Cardiac muscle cell (in vitro differentiated cells and primary cell): ENCODE measurements at places on chromosomes 13 and 19.

DNA sequence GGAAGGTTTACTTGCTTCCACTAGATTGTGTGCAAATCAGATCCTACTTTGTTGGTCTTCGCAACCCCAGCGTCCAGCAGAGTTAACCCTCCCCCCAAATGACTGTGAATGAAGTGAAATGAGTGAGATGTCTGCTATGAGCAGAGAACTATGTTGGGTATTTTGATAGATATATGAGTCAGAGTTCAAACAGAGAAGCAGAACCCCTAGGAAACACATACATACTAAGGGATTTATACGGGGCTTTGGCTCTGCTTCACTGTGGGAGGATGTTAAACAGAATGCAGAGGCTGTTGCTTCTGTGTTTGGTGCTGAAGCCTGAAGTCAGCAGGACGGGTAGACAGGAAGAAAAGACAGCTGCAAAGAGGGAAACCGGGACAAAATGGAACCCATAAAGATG, 197.0 kb downstream of the MZT1 start:
- no peak for DNase-seq

DNA sequence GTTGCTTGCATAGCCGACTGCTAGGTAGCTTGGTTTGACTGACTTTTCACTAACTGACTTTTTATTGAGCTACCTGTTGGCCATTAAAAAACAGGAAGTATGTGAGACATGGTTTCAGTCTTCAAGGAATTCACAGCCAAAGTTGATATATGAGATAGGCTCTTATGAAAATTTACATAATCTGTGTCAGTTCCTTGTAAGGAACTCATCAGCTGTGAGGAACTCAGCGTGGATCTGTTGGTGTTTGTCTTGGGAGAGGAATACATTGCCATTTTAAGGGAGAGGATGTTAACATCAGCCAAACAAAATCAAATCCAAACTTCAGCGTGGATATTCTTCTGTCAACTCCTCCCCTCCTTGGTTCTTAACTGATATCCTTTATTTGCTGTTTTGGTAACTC, 2.0 kb downstream of the RNF113B start:
- DNase-seq, result no peak

DNA sequence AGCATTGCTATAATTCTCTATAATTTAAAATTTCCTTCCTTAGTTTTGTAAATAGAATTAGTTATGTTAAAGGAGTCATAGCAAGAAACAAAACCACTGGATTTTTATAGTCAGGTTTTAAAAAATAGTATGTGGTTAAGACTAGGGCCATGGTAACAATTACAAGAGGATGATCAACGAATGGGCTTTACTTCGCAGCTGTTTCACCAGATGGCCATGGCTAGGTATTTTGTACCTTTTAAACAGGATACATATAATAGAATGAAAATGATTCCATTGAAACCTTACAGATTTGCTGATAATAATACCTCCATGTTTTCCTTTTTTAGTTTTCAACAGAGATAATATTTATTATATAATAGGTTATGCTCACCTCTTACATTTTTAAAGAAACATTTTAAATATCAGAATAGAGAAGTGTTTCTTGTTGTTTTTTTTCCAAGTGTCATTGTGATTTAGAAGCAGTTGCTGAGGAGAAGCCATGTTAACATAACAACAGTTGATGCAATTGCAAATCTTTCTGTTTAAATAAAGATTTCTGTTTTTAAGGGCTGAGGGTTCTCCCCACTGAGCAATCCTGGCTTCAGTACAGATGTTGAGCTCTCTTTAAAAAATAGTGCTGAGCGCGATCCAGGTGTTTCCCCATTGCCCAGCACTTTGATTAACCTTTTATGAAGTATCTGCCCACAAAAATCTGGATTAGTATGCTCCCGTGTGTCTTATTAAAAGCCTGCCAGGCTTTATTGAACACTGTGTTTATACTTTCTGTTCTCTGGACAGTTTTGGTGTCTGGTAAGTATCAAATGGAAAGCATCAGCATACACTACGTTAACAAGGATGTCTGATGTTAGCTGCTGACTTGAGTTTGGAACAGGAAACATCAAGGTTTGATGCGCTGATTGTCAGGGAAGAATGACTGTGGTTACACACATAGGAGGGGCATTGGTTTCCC, 205.3 kb downstream of the HS6ST3 start:
- DNase-seq, result peak; percentile 5

GRCh38 chr19:49481020-49481683, 6.3 kb upstream of the RPL13A start:
- DNase-seq, result no peak

DNA sequence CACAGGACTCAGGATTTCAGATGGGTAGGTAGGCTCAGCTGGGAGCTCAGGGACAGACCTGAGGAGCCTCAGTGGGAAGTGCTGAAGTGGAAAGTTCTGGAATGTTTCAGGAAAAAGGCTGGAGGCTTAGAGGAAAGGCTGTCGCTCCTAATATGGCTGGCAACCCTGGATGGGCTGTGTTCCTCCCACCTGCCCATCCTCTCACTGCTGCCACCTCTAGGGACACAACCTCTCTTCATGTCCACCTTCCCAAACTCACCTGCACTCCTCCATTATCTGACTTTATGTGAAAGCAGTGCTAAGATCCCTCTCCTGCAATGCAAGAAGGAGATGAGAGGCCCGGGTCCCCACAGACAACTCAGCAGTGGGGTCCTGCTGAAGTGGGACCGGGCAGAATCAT, 5.8 kb upstream of the CEACAM21 start:
- no peak for DNase-seq

GRCh38 chr19:501646-502045, 5.4 kb downstream of the MADCAM1 start:
- DNase-seq, result no peak

DNA sequence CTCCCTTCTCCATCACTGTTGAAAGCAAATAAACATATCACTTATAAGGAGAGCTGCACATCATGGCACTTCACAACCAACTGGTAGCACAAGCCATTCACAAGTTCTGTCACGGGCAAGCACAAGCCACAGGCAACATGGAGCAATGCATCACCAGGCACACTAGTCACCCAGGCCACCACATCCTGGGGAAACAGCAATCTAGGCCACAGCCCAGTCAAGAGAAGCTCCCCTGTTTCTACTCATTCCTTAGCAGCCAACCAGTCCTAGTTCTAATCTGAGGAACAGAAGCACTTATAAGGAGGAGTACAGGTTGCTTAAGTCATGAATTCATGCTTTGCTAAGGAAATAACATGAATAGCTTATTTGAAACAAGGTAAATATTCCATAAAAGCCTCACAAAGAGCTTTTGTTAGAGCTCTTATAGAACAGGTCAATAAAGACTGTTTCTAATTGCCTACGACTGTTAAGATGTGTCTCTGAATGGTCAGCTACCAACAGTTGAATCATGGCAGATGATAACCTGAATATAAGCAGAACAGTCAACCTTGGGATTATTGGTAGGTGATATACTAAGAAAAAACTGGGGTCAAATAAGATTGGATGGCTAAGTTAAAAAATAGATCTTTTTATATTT, 169.0 kb downstream of the TBC1D4 start:
- DNase-seq, result no peak

DNA sequence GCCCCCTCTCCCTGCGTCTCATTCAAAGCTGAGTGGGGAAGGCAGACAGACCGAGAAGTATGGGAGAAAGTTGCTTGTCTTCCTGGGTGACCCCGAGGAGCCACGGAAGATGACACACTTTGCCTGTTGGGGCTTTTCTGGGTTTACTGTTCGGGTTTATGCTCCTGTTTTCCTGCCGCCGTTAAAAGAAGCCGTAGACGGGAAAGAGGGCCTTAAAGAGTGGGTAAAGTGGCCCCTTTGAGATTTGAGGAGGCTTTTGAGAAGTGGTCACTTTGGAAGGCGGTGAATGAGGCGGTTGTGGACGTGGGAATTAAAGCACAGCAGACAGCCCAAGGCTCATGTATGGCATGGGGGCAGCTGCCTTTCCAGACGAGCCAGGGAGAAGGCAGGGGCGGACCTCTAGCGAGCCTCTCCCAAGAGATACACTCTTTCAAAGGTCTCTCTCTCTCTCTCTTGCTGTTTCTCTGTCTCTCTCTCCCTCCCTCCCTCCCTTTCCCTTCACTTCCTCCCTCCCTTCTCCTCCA, 493 bp upstream of the LHFPL6 start:
- peak; percentile 40 for DNase-seq

DNA sequence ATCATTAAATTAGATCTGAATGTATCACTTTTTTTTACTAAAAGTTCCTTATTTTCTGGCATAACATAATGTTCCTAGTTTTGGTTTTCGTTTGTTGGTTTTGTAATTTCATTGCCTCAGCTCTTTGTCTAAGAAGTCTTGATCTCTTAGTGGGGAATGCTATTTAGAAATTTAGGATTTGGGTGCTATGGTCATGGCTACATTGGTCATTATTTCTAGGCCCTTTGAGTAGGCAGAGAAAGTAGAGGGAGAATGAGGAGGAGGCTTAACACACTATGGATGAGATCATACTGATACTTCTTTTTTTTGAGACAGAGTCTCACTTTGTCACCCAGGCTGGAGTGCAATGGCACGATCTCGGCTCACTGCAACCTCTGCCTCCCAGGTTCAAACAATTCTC, 41.8 kb downstream of the PIBF1 start:
- no peak for DNase-seq

DNA sequence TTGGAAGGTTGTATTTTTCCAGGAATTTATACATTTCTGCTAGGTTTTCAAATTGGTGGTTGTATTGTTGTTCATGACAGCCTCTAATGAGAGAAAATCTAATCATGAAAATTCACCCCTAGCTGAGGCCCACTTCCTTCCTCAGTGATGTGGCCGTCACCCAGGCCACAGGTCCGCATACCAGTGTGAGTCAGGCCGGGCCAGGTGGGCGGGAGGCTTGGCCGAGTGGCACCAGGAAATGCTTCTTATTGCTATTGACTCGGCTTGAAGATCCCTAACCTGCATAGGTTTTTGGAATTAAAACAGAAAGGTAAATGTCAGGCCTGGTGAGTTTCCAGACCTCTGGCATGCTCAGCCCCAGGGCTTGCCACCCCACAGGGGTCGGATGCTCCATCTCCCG, 88.7 kb downstream of the SCGB2B2 start:
- no peak for DNase-seq

DNA sequence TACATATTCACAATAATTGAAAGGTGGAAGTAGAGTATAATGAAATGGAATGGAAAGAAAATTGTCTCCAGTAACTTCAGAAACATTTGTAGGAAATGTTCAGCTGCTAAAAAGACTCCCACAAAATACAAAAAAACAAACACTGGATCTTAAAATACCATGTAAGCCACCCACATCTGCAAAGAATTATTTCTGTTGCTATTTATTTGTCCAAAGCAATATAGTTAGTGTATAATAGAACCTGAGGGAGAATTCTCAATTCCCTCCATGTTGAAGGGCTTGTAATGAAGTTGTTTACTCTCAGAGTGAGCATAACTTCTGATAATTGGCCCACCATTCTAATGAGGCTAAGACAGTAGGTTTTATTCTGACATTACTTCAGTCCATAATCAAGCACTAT, 37.4 kb upstream of the KLF12 start:
- no peak for DNase-seq

- DNase-seq, result no peak
These were observed 4.3 kb upstream of the ZNF497 start for GRCh38 chr19:58366585-58367430.

DNA sequence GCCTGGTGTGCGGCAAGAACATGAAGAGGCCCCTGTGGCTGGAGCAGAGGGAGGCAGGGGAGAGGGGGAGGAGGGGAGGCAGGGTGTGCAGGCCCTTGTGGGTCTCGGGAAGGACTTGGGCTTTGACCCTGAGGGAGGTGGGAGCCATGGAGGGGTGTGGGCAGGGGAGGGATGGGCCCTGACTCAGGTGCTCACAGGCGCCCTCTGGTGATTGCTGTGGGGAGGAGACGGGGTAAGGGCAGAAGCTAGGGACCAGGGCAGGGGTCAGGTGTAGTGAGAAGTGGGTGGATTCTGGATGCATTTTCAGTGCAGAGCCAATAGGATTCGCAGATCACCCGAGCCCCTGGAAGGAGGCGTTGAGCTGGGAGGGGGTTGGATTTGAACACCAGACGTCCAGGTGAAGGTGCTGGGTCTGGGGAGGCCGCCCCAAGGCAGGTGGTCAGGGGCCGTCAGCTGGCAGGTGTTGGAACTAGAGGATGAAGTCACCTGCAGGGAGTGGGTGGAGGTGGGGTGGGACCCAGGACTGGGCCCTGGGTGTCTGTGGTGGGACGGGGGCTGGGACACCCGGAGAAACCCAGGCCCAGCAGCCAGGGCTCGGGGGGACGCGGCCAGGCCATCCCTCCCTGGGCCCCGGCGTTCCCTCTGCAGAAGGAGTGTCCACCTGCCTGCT, 185.4 kb downstream of the KDM4B start:
- peak; percentile 22 for DNase-seq

GRCh38 chr19:45040059-45040771, 1.4 kb downstream of the CLASRP start:
- no peak for DNase-seq

DNA sequence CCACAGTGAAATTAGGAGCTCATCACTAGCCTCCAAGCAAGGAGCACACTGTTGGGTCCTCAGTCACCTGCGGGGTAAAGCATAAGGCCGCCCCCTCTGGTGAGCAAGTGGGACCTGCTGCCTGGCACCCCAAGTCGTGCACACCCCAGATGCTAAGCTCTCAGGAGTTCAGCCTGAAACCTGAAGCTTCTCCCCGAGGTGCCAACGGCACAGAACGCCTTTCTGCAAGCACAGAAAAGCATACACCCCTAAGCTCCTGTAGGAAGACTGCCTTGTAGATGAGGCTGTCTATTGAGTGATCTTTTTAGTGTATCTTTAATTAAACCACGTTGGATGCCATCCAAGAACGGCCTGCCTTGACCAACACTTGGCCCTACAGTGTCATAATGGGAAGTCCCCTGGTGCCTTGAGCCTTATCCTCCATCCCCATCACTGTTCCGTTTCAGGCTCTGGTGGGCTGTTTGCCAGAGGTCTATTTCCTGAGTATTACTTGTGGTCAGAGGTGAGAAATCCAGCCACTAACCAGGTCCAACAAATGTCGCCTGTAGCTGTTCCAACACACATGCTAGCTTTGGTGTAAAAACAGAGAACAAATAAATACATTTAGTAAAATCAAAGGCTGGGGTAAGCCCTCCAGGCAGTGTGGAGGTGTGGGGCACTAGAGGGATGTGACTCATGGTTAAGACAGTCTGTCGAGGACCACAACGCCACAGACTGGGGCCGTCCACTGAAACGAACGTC, 44.8 kb downstream of the C13orf42 start:
- DNase-seq, result no peak

DNA sequence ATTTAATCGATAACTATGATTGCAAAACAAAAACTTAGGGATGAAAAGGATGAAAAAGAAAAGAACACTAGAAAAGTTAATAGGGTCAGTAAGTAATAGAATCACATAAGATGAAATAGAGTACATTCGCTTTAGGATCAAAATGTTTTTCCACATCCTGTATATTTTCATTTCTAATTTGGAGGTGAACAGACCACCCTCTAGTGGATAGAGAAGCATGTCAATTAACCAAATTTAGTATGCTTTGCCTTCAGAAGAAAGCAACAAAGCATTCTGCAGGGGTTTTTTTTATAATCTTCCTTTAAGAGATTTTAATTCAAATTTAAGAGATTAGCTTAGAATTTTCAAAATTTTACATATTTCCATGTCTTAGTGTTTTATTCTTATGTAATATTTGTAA, 611.0 kb upstream of the SGCG start:
- no peak for DNase-seq
